ENCODE measurements at places on chromosomes 12 and 14.

- no peak for DNase-seq
Observed at GRCh38 chr14:103031566-103031911, 25.8 kb downstream of the CDC42BPB start.

DNA sequence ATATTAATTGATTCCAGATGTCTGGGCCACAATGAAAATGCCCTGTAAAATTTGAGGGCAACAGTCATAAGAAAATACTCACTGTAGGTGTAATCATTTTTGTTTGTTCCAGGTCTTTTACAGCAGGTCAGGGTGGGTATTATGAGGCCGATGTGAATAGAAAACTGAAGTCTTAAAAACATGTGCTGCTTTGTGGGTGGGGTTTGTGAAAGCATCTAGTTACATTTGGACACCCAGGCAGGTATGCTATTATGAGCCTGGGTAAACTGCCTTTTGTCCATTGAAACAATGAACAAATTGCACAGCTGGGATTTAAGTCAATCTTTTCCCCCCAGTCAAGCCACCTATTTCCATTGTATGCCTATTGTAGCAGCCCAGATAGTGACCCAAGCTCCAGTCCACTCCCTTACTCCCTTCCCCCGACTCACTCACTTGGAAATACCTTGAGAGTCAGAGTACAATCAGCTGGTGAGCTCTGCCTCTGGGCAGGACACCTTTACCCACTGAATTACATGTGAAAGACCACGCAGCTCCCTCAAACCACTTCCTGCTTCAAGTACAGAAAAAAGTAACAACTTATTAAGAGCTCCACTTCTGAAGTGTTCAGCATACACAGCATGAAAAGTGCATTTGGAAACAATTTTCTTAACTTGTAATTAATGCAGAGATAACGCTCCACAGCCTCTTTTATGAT is 1.8 kb downstream of the IGF1 start:
- DNase-seq: no peak

DNA sequence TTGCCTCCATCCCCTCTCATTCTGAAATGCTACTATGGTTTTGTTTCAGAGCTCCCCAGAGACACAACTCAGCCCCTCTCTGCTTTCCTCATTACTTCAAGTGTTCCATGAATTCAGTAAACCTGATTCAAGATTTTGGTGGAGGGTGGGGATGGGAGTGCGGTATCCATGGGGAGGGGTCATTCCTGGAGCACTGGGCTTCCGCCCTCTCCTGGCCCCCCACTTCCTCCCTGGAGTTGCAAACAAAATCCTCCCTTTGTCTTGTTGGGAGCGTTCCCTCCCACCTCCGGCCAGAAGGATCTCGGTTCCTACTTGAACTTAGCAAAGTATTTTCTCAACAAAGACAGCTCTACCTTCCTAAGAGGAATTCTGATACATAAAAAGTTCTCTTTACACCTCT is 71.8 kb upstream of the LTA4H start:
- no peak for DNase-seq

DNA sequence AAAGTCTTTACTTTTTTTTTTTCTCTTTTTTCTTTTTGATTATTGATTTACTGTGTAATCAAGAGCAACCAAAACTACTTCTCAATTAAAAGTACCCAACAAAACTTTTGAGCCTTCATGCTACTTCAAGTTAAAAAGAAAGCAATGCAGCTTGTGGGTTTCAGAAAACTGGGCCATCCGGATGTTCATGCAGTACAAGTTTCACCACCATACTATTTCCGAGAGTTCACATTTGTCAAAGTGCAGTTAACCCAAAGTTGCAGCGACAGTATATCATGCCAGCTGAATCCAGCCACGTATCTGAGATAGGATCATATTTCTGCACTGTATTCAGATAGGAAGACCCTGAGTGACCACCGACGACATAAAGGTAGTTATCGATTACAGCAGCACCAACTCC is 33.0 kb downstream of the KLHL28 start:
- DNase-seq: no peak

DNA sequence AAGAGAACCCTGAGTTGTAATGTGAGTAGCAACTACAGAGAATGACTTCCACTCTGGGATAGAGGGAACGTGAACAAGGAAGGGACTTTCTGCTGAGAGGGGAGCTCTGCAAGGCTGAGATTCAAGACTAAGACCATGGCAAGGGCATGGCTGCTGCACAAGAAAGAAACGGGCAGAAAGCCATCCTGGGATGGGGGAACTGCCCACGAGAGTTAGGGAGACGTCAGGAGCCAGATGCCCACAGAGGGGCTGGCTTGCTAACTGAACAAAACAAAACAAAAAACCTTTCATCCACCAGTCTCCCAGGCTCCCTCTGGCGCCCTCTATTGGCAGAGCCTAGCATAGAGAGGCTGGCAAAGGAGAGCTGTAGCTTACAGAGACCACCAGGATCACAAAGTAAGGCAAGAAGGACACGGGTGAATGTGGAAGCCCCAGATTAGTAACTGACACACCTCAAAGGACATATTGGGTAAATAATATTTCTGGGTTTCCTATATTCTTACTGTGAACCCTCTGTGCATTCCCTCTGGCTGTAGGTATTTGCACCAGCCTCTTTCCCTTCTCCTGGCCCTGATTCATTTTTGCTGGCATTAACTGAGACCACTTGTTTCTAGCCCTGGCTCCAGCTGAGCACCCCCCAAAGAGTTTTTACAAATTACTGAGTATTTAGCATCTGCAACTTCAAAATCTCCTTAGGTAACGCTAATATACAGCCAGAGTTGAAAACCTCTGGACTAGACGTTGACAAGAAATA is 338.3 kb downstream of the EMP1 start:
- no peak for DNase-seq
